Neuronal stem cell (in vitro differentiated cells): ENCODE measurements at places on chromosomes 16 and 17.

DNA sequence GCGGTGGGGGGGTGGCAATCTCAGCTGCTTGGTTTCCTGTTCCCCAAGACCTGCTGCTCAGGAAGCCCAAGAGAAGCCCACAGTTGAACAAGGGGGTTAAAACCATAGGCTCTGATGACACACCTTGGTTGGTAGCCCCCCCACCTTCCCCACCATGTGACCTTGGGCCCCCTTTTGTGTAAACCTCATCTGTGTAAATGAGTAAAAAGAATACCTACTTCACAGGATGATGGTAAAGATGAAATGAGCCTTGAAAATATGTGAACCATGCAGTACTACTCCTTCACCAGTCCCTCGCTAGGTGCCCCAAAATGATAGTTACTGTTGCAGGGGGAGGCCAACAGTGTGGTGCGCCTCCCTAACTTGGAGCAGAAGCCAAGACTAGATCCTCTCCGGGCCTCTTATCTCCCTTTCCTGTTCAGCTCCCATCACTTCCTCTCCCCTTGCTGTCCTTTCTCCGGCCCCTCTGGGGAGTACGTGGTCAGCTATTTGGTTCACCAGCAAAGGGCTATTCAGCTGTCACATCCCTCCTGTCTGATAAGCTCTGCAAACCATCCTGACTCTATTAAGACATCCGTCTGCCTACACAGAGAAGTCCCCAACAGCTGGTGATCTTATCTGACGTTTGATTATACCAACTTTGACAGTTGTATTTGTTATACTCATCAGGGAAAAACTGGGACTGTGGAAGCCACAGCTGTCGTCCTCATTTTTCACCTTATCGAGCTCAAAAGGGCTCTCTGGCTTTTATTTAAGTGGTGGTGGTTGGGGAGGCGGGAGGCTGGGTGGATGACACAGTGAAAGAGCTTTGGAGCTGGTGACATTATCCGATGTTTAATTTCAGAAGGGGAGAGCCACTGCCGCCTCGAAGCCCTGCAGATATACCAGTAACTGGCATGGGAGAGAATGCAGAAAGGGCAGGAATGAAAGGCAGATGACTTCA lies 19.9 kb downstream of the DCAKD start:
- DNase-seq: no peak
- no peak overlapping the region for H3K27ac ChIP-seq
- no peaks in the 10 kb centered on the region for H3K4me1 ChIP-seq
- no peak overlapping the region for H3K4me3 ChIP-seq
- H3K27me3 ChIP-seq: no peaks in the 10 kb centered on the region

GRCh38 chr17:8022360-8023003 lies 16.4 kb upstream of the ALOX15B start:
- H3K36me3 ChIP-seq: no peaks in the 10 kb centered on the region
- no peaks in the 10 kb centered on the region for H3K27me3 ChIP-seq

DNA sequence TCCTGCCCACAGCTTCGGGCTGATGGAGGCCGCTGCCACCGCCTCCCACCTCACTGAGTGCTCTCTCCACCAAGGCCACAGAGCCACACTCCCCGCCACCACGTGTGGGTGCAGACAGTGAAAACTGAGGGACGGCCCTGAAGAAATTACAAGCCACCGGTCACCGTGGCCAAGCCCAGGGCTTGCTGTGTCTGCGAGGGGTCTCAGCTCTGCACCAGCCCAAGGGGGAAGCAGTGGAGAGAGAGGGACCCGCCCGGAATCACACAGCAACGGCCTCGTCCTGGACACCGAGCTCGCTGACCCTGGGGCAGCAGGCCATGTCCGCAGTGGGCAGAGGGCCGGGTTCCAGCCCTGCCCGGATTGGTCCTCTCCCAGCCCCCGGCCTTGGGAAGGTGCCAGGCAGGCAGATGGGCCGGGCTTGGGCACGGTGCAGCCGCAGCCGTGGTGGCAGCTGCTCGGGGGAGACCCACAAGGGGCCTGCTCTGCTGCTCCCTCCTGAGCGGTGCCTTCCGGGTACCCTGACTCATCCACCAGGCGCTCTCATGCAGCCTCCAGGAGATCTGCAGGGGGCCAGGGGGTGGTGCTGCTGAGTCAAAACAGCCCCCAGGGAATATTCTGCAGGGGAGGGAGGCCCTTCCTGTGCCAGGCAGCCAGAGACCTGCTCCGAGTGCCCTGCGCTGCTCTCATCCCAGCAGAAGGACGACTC lies 52.0 kb downstream of the CBFA2T3 start:
- H3K4me3 ChIP-seq: no peak overlapping the region
- peaks cover 51% of the 10 kb centered on the region for H3K27me3 ChIP-seq
- DNase-seq: no peak
- H3K4me1 ChIP-seq: peaks cover 18% of the 10 kb centered on the region
- H3K27ac ChIP-seq: no peak overlapping the region

DNA sequence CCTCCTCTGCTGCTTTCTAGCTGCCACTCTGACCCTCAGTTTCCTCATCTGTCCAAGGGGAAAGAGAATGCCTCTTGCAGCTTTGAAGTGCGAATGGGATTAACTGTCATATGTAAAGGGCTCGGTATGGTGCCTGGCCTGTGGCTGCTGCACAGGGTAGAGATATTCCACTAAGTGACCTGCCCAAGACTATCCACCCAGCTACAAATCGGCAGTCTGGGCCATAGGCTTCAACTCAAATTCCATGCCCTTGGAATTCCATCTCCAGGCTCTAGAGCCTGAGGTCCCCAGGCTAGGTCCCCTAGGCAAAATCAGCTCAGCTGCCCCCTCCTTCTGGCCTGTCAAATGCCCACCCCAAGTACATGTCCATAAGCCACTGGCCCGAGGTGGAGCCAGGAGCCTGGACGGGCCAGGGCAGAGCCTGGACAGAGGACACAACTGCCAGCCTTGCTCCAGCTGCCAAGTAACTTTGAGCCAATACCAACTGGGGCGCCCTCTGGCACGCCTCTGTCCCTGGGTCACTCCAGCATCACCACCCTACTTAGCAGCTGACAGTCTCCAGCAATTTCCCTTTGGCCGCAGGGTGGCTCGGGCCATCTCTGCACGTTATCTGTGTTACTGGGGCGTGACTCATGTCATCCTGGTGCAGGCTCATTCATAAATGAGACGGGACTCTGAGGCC lies 57.2 kb downstream of the SDK2 start:
- no peak for DNase-seq
- H3K4me3 ChIP-seq: no peak overlapping the region
- no peaks in the 10 kb centered on the region for H3K27me3 ChIP-seq

- H3K36me3 ChIP-seq: peaks cover 3% of the 10 kb centered on the region
- peak overlapping the region; percentile 83 for H3K4me3 ChIP-seq
- H3K27ac ChIP-seq: peak overlapping the region; percentile 56
- no peaks in the 10 kb centered on the region for H3K27me3 ChIP-seq
Observed at GRCh38 chr17:75457047-75457654, 716 bp downstream of the TMEM94 start.

- no peak overlapping the region for H3K27ac ChIP-seq
- no peaks in the 10 kb centered on the region for H3K36me3 ChIP-seq
- no peaks in the 10 kb centered on the region for H3K27me3 ChIP-seq
- H3K4me1 ChIP-seq: no peaks in the 10 kb centered on the region
- H3K4me3 ChIP-seq: no peak overlapping the region
Observed at GRCh38 chr16:82653550-82654511, 27.1 kb downstream of the CDH13 start.

DNA sequence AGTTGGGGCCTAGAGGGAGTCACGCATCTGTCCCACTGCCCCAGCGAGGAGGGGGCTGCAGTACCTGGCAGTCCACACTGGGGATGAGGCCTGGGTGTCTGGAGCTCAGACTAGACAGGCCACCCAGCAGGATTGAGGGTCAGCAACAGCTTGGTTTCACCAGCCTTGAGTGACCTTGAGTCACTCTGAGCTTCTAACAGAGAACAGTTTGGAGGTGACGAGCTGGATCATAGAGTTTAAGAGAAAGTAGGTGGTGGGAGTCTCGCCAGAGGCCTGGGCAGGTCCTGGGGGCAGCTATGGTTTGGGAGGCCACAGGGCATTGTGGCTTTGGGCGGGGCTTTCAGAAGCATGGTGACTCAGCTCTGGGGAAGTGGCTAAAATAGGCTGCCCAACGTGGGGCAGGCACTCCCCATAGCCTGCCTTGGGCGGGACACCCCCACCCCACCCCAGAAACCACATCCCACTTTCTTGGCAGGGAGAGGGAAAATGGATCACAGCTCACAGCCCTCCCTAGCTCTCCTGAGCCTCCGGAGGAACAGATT lies 20.5 kb downstream of the CDC42EP4 start:
- DNase-seq: no peak
- no peak overlapping the region for H3K27ac ChIP-seq
- peaks cover 2% of the 10 kb centered on the region for H3K4me1 ChIP-seq
- H3K36me3 ChIP-seq: no peaks in the 10 kb centered on the region
- H3K4me3 ChIP-seq: no peak overlapping the region
- no peaks in the 10 kb centered on the region for H3K27me3 ChIP-seq

GRCh38 chr16:50593410-50594150 lies 45.4 kb downstream of the NKD1 start:
- H3K27ac ChIP-seq: no peak overlapping the region
- peak; percentile 51 for DNase-seq
- peaks cover 2% of the 10 kb centered on the region for H3K4me1 ChIP-seq
- no peaks in the 10 kb centered on the region for H3K27me3 ChIP-seq

- no peaks in the 10 kb centered on the region for H3K27me3 ChIP-seq
- H3K4me1 ChIP-seq: no peaks in the 10 kb centered on the region
- no peak overlapping the region for H3K27ac ChIP-seq
- no peaks in the 10 kb centered on the region for H3K36me3 ChIP-seq
Observed at GRCh38 chr17:8685381-8685780, 54.9 kb upstream of the MYH10 start.

GRCh38 chr16:89355007-89355406 lies 135.4 kb downstream of the ANKRD11 start:
- H3K4me1 ChIP-seq: peaks cover 8% of the 10 kb centered on the region
- no peaks in the 10 kb centered on the region for H3K27me3 ChIP-seq
- no peak for DNase-seq

DNA sequence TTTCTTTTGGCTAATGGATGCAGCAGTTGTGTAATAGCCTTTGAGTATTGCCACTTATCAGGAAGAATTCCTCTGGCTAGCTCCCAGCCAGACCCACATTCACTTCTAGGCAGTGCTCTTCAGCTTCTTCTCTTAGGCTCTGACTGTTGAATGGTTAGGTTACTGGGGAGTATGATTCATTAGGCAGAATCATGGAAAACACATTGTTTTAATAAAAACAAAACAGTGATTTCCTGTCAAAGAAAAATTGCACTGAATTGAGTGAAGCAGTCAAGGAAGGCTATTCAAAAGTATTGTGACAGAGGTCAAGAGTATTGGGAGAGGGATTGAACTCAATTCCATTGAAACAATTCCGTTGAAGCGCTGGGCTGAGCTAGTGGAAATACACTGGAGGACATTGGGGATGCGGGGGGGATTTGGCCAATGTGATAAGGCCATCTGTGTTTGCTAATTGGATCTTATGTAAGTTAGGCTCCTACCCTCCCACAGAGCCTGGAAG lies 68.0 kb downstream of the CNTNAP4 start:
- no peak overlapping the region for H3K4me3 ChIP-seq
- H3K27me3 ChIP-seq: no peaks in the 10 kb centered on the region
- H3K36me3 ChIP-seq: no peaks in the 10 kb centered on the region

- no peak overlapping the region for H3K27ac ChIP-seq
- no peak overlapping the region for H3K4me3 ChIP-seq
- no peaks in the 10 kb centered on the region for H3K4me1 ChIP-seq
- DNase-seq: no peak
- H3K36me3 ChIP-seq: no peaks in the 10 kb centered on the region
Observed at GRCh38 chr16:22961206-22961605, 147.2 kb downstream of the HS3ST2 start.
